ENCODE measurements at places on chromosomes 4 and X.
A peak's percentile ranks its signal among the peaks of the same experiment; 100 is the strongest.

DNA sequence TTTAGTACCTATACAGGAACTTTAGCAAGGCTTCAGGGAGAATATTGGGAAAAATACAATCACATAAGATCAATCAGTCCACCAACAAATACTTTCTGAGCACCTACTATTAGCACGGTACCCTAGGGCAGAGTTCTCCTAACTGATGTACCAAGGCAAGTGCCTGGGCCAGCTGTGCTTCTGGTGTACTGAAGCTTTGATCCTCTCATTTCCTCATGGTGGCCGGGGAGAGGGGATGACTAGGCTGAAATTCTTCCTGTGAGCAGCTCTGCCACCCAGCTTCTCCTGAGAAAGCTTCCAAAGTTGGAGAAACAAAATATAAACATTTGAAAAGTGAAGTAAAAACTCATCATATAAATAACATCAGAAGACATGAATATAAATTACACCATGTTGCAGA, 49.3 kb upstream of the ATOH1 start:
- no peak for DNase-seq

- no peak for DNase-seq
Measured at GRCh38 chr4:101954351-101954750, 163.8 kb downstream of the BANK1 start.

DNA sequence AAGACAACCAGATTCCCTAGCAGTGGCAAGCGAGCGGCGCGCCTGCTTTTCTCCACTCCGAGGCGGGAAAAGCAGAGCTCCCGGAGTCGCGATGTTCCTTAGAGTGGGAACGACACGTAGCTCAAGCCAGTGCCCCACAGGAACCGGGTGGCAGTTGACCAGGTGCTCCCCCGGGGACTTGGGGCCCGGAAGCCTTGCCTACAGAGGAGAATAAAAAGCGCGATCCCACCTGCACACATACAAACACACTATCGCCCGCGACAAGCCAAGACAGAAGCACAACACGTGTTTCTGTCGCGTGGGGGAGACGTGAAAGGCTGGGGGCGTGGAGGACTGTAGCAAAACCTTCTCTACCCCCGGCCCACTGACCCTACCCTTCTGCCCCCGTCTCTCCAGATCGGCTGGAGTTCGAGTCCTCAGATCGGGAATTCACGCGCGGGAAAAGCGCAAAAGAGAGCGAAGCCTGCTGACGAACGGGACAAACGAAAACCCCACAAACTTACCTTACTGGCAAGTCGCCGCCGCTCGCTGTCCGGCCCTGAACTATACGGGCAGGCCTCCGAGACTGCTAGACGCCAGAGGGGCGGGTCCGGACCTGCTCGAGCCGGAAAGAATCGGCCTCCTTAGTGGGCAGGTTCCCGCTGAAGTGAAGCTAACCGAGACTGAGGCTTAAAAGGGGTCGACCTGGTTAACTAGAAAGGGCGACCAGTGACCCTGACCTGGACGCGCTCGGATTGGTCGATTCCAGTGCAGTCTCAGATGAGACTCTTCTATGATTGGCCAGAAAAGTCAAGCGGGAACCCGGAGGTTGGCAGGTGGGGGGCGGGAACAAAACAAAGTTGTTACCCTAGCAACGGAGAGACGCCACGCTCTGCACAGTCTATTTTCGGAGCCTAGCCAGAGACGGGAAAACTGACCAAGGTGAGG, at the start of the genes DNAAF6 and NUP62CL:
Gene DNAAF6 (plus strand): TSS at position 842 of the 927 bp plus-strand sequence. CDS start 6,265 bp downstream, outside the sequence.
Gene NUP62CL (minus strand): TSS at position 664 of the 927 bp plus-strand sequence. CDS start 31,287 bp downstream, outside the sequence.
- peak; percentile 78 for DNase-seq

DNA sequence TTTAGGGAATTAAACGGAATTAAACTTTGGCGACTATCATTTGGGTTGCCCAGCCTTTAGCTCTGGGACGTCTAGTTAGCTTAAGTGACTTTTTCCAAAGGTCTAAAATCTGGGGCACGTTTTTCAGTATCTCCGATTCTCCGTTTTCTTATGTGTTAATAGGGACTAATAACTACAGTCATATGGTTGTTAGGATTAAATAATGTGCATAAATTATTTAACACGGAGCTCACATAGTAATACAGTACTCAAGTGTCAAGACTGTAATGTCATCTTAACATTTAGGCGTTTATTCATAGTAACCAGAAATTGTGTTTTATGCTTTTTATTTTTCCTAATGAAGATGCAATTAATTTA, 466 bp upstream of the CCNA2 start:
- no peak for DNase-seq

DNA sequence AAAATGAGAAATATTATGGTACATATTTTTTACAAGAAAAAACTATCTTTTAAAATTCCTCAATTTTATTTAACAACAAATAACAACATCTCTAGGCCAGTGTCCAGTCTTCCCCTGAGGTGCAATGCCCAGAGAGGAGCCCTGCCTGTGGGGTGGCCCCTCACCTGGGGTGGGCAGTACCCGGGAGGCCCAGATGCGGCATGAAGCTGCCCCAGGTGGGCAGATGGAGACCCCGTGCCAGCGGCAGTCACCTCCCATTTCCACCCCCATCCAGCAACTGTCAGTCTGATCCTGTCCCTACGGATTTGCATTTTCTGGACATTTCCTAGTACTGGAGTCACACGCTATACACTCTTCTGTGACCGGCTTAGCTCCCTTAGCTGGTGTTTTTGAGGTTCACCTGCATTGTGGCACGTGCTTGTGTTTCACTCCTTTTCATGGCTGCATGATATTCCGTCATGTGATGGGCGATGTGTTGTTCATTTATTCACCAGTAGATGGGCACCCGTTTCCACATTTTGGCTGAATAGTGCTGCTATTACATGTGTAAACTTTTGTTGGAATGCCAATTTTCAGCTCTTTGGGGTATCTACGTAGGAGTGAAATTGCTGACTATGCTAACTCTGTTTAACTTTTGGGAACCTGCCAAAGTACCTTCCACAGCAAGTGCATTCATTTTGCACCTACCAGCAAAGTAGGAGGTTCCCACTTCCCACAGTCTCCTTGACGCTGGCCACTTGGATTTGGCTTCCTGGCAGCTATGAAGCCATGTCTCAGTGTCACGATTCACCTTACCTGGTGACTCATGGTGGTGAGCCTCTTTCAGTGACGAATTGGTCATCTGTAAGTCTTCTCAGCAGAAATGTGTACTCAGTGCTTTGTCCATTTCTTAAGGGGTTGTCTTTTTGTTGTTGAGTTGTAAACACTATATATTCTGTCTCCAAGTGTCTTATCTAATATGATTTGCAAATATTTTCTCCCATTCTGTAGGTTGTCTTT, 11.7 kb upstream of the MAEA start:
- DNase-seq = no peak

DNA sequence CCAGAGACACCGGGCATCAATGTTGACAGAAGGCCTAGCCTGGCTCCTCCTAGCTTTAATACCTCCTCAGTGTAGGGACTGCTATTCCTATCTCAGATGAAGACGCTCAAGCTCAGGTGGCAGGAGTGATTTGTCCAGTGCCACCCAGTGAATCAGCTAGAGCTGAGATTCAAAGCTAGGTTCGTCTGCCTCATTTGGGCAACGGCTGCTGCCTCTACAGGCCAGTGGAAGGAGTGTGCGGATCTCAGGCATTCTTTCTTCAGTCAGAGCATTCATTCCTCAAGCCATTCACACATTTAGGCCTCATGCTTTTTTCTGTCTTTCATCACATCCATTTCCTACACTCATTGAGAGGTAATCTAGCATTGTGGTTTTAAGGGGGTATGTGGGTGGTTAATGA, 7.3 kb downstream of the TSR2 start:
- no peak for DNase-seq

- DNase-seq = no peak
Measured at GRCh38 chr4:16492872-16493271, 266.6 kb upstream of the TAPT1 start.

- no peak for DNase-seq
Measured at GRCh38 chrX:48776818-48777439, 9.5 kb upstream of the GATA1 start.

GRCh38 chr4:26135331-26135730, 185.5 kb upstream of the RBPJ start:
- DNase-seq = no peak

DNA sequence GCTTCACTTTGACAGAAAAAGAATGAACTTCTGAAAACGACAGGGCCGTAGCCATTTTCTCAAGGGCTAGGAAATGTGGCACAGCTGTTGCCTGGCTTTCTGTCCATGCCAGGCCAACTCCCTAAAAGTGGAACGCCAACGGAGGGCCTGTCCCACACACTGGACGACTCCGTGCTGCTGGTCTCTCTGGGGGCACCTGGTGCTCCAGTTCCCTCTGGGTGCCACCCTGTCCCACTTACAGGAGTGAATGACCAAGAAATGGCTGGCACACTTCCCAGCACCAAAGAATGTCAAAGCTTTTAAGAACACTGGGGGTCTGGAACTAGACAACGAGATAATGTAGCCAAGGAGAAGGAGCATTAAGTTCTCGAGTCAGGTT, 40.9 kb downstream of the GATB start:
- no peak for DNase-seq

GRCh38 chrX:7801711-7802110, 41.3 kb upstream of the VCX start:
- DNase-seq = no peak

GRCh38 chr4:25958110-25958509, 44.1 kb downstream of the SMIM20 start:
- DNase-seq = no peak

- no peak for DNase-seq
Measured at GRCh38 chr4:169064296-169064695, 54.2 kb upstream of the CBR4 start.

GRCh38 chrX:154308108-154308946, 12.7 kb downstream of the TKTL1 start:
- DNase-seq = peak; percentile 85

DNA sequence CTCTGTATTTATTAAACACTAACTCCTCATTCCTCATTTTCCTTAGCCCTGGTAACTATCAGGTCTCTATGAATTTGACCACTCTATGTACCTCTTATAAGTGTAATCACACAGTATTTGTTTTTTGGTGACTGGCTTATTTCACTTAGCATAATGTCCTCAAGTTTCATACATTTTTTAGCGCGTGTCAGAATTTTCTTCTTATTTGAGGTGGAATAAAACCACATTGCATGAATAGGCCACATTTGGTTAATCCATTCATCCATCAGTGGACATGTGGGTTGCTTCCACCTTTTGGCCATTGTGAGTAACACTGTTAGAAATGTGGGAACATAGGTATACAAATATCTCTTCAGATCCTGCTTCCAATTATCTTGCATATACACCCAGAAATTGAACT, 341.2 kb upstream of the BOD1L1 start:
- no peak for DNase-seq

DNA sequence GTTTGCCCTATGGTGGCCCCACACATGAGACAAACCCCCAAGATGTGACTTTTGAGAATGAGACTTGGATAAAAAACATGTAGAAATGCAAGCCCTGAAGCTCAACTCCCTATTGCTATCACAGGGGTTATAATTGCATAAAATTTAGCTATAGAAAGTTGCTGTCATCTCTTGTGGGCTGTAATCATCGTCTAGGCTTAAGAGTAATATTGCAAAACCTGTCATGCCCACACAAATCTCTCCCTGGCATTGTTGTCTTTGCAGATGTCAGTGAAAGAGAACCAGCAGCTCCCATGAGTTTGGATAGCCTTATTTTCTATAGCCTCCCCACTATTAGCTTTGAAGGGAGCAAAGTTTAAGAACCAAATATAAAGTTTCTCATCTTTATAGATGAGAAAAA, 14.6 kb downstream of the ALB start:
- no peak for DNase-seq

DNA sequence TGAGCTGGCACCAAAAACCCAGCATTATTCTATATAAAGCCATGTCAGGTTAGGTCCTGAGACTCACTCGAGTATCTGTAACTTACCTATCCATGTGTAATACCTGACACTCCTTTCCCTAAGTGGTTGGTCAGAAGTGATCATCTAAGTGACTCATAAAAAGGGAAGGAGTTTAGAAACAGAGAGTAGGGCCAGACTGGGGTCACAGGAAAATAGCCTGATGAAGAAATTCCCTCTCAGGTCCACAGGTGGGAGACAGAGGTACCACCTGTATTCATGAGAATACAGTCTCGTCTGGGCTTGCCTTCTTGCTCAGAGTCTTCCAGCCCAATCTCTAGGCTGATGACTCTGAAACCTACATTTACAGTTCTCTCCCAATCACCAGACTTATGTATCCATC, 161.8 kb upstream of the MAP3K15 start:
- no peak for DNase-seq

- DNase-seq = no peak
Measured at GRCh38 chr4:78864405-78865024, 74.7 kb downstream of the PAQR3 start.

DNA sequence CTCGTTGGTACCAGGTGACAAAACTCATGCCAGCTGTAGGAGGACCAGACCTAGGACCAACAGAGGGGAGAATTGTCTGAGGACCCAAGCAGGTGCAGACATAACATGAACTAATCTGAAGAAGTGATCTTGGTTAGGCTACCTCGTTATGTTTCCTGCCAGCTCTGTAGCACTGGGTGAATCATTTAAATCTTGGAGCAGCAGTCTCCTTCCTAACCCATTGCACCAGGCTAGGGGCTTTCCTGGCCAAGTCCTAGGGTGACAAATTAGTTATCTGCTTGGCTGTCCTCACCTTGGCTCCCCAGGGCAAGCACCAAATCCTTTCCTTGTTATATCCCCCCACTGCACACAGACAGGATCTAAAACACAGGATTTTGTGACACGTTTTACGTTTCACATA, 87.8 kb downstream of the WWC2 start:
- no peak for DNase-seq

DNA sequence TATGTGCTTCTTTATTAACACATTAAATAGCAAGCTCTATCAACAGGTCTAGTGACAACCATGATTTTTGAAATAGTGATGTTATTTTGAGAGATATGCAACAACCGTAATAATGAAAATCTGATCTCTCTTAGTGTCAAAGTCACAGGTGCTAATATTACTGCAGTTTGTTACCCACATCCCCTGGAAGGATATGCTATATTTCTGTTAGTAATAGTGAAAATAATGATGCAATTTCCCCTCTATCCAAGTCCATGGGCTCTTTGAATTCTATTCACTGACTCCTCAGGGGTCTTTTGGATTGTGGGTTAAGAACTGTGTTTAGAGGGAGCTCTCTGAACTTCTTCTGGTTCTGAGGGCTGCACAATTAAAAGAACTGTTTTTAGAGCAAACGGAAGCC, 3.0 kb upstream of the HSD17B10 start:
- no peak for DNase-seq

DNA sequence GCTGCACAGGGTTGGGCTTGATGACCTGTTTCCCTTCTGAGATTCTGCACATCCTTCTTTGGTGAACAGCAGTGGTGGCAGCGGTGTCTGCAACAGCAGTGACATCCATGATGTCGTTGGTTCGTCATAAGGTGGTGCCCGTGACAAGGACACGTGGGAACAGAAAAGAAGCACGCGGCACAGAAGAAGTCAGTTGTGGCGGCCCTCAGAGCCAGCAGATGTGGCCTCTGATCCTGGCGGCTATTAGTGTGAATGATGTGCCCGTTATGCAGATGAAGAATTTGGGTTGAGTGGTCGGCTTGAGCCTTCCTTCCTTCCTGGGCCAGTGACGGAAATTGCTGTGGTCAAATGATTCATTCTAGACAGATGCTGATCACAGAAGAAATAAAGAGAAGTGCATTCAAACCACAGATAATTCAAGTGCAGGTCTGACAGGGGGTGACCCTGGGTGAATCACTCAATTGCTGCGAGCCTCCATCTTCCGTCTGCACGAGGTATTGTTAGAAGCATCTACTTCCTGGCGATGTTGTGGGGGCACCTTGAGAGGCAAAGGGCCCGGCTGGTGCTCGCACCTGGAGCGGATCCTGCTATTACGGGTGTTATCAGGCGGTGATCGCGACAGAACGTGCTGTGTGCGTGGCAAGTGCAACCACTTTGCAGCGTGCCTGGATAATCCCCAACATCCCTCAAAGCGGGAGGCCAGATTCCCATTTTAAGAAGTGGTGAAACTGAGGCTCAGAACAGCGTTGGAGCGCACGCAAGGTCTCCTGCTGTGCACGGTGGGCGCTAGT, 215.2 kb upstream of the PSAPL1 start:
- DNase-seq = peak; percentile 60

Data from stimulated activated CD4-positive, alpha-beta T cell treated with anti-CD3 and anti-CD28 coated beads, Interleukin-15, amount 100 ng/mL, for 24 hours (primary cell).